Thoracic aorta endothelial cell (primary cell): ENCODE measurements at places on chromosomes 3 and 15. TPM values are rescaled to one million over a fixed set of nuclear protein-coding genes. Genes with fewer than 3 reads are reported as not detected.

The GOLGA8T gene
- not detected in 2 replicates for total RNA-seq

The SI gene
- not detected in 2 replicates for total RNA-seq

The MB21D2 gene
- 8.9 and 9.6 TPM in 2 replicates for total RNA-seq

The ILDR1 gene
- total RNA-seq, result not detected in 2 replicates

The PAQR5 gene
- 0.14 TPM in 1 of 2 replicates, not detected in the other for total RNA-seq

The PRR20G gene
- total RNA-seq, result not detected in 2 replicates

The FAM162A gene
- total RNA-seq, result 21.0 and 24.6 TPM in 2 replicates

The ANKUB1 gene
- not detected in 2 replicates for total RNA-seq

The LMAN1L gene
- under 0.01 and 0.07 TPM in 2 replicates for total RNA-seq
